Hematopoietic multipotent progenitor cell treated with erythropoietin and hydrocortisone succinate and interleukin-3 and kit ligand, for 17 days (in vitro differentiated cells): ENCODE measurements at places on chromosomes 16 and 17.
A peak's percentile ranks its signal among the peaks of the same experiment; 100 is the strongest.

- no peak for DNase-seq
These were observed 3.6 kb downstream of the CBX8 start for GRCh38 chr17:79792984-79793923.

- no peak for DNase-seq
These were observed 18.9 kb downstream of the UTP6 start for GRCh38 chr17:31882571-31882970.

DNA sequence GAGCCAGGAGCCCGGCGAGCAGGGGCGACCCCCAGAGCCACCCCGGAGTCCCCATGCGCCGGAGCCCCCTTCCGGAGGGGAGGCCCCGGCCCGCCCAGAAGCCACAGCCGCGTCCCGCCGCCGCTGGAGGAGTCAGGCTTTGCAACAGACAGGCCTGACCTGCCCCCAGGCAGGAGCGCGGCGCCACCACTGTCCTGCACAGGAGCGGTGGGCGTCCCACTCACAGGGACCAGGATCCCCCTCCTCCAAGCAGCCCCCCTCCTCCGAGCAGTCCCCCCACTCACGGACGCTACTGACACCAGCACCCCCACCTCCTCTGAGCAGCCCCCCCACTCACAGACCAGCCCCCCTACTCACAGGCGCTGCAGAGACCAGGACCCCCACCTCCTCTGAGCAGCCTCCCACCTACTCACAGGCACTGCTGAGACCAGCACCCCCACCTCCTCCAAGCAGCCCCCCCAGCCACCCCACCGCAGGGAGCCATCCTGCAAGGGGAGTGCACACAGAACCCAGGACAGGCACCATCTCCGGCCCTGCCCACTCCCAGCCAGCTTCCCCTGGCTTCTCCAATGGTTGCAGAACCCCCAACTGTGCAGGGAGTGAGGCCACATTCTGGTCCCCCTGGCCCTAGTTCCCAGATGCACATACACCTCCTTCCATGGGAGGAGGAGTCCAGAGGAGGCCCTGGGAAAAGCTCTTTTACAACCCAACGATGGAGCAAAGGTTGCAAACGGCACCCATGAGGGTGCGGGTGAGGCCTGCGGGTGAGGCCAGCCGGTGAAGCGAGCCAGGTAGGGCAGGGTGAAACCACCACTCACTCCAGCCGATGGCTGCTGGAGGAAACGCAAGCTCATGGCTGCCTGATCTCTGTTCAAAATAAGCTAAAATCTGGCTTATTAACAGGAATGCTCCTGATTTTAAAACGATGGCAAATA is 69.9 kb downstream of the ABR start:
- DNase-seq, result no peak

DNA sequence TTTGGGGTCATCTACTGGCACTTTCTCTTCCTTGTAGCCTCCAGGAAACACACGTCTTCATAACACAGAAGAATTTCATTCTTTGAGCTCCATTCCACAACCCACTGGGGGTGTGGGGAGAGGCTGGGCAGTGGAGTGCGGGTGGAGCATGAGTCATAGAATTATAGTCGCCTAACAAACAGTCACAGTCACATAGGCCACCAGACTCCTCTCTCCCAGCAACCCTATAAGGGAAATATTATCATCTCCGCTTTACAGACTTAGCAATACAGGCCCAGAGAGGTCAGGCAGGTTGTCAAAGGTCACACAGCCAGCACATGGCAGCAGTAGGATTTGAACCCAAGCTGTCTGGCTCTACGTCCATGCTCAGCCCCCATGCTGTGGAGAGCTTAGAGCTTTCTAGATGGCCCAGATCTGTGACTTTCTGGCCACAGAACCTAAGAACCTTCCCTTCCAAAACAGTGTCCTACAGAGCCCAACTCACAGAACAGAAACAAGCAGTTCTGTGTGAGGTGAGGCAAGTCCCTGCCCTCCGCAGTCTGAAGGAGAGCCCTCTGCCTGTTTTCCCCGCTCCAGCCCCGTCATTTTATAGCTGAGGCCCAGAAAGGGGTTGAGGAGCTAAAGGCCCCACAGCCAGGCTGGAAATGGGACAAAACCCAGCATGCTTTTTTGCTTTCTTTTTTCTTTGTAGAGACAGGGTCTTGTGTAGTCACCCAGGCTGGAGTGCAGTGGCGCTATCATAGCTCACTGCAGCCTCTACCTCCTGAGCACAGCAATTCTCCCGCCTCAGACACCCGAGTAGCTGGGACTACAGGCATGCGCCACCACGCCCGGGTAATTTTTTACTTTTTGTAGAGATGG is 10.7 kb upstream of the LITAF start:
- no peak for DNase-seq

DNA sequence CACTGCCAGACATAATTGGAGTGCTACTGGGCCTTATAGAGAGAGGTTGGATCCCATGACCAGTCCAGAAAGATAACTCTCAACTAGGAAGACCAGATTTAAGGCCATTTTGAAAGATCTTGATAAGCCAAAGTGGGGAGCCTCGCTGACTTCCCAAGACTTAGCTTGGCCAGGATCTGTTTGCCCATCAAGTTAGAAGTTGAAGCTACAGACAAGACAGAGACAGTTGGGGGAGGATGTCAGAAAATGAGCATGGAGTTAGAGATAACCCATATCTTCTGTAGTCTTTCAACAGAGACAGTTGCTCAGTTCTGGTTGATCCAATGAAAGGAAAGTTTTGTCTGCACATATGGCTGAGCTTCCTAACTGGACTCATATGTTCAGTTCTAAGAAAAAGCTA is 267.4 kb downstream of the HS3ST3A1 start:
- no peak for DNase-seq

DNA sequence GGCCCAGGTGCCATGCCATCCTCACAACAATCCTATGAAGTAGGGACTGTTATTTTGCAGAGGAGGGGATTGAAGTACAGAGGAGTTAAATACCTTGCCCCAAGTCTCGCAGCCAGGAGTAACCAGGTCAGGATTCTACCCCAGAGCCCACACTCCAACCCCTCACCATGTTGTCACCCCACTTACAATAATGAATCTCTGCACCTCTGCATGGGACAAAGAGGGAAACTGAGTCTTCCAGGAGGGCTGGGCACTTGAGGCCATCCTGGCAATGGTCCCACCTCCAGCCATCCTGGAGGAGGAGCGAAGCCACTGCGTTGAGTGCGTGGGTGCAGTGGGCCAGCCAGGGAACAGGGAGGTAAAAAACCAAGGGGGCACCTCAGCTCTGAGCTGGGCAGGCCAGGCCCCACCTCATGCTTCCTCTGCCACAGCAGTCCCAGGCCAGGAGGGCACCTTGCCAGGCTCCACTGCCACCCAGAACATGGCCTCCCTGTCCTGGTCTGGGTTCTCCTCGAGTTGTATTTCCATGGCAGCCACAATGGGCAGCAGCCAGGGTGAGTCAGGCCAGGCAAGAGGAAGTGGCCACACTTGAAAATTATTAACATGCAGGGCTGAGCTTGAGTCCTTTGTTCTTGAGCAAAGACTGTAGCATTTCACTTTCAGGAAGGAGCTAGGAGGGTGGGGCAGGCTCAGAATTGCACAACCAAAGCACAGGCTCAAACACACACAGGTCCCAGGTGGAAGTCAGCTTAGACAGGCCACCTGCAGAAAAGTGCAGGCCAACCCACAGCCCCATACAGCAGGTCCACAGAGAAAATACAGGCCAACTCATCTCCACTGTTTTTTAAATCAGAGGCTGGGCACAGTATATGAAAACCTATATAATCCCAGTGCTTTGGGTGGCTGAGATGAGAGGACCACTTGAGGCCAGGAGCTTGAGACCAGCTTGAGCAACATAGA is 52.1 kb downstream of the CUEDC1 start:
- no peak for DNase-seq

DNA sequence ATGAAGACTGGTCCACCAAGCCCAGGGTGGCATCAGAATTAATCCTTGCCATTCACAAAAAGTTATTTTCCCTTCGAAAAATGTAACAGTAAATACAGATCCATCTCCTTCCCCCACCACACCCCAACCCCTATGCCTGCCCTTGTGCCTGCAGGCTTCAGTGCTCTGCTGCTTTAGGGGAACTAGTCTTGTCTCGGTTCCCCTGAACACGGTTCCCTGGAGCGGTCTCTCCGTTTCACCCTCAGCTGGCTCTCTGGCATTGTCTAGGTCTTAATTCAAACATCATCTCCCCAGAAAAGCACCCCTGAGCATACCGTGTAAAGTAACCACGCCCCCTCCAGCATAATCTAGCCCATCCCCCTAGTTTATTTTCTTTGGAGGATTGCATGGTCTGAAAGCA is 25.8 kb downstream of the EMP2 start:
- no peak for DNase-seq

DNA sequence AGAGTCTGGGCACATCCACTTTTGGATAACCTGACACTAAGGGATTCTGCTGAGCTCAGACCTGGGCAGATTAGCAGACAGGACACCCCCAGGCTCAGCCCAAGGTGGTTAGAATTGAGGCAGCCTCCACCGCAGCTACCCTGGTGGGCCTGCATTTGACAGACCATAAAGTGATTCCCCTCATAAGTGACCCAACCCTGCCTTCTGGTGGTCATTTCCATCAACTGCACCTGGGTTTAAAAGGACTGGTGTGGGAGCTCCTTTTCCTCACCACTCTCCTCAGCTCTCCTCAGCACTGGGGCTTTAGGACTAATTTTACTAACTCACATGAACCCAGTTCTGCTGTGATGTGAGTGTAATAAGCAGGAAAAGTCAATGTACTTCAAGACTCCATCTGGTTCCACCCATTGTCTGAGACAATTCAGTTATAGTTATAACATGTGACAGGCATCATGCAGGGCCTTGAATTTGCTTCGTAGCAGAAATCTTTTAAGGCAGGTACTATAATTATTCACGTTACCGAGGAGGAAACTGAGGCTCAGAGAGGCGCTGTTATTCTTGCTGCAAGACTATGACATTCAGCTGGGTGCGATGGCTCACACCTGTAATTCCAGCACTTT is 42.5 kb downstream of the MYH3 start:
- no peak for DNase-seq

DNA sequence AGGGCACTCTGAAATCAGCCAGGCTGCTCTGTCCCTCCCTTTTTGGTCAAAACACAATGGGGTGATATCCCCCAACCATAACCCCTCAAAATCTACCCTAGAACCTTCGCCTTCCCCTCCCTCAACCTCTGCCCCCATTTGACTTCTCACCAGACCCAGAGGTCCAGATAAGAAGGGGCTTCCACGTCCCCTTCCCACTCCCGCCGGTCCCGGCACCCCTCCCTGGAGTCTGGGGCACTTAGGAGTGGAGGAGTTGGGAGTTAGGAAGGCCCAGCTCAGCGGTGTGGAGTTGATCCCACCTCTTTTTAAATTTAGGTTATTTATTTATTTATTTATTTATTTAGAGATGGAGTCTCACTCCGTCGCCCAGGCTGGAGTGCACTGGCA is 619 bp upstream of the TMEM92 start:
- no peak for DNase-seq

GRCh38 chr17:32458371-32458770 is 14.1 kb downstream of the PSMD11 start:
- no peak for DNase-seq

- DNase-seq, result no peak
These were observed 31.6 kb downstream of the ARHGAP17 start for GRCh38 chr16:24983561-24983960.

GRCh38 chr16:70508752-70509151 is 14.6 kb downstream of the COG4 start:
- DNase-seq, result peak; percentile 21

DNA sequence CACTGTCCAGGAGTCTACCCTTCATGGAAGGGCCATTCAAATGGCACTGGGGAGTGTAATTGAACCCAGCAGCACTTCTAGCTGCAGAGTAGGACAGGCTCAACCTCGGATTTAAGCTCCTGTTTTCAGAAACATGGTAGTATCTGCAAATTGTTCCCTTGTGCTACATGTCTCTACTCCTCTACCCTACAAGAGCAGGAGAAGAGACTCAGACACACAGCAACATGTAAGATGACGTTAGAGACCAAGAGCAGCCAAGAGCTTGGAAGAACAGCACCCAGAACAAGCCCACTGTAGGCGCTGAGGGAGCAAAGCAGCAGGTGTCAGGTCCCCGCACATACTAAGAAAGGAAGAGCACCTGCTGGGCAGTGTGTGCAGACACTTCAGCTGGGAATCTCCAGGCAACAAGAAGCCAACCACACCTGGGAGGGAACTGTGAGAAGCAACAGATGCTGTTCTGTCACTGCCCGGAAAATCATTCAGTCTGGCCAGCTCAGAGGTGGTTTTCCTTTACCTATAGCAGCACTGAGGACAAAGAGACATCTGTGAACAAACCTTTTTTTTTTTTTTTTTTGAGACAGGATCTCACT is 35.6 kb upstream of the MNT start:
- DNase-seq, result no peak

- no peak for DNase-seq
These were observed 13.7 kb downstream of the BRIP1 start for GRCh38 chr17:61849674-61850073.

- no peak for DNase-seq
These were observed 35.4 kb upstream of the CNTNAP4 start for GRCh38 chr16:76241755-76242154.

GRCh38 chr16:1550069-1550468 is 16.6 kb downstream of the TMEM204 start:
- DNase-seq, result no peak

DNA sequence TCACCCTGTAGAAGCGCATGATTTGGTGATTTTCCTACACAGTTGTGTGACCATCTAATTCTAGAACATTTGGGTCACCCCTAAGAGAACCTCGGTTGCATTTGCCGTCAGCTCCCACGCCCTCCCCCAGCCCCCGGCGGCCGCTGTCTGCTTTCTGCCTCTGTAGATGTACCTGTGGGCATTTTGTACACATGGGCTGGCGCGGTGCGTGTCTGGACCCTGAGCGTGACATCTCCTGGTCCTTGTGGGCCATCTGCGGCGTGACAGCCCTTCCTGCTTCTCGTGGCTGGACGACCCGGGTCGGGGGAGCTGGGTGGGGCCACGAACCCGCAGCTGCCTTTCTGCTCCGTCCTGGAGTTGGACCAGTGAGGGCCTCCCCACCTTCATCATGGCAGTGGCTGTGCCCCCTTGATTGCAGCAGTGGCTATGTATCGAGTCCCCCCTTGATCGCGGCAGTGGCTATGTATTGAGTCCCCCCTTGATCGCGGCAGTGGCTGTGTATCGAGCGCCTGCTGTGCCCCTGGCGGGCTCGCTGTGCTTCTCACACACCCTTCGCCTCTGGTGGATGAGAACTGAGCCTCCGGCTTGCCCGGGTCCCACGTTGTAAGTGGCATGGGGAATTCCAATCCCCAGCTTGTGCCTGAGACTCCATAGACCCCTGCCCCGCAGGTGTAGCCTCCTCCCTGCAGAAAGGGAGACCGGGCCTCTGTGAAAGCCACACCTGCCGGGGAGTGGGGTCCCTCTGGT is 24.1 kb downstream of the GSE1 start:
- no peak for DNase-seq

DNA sequence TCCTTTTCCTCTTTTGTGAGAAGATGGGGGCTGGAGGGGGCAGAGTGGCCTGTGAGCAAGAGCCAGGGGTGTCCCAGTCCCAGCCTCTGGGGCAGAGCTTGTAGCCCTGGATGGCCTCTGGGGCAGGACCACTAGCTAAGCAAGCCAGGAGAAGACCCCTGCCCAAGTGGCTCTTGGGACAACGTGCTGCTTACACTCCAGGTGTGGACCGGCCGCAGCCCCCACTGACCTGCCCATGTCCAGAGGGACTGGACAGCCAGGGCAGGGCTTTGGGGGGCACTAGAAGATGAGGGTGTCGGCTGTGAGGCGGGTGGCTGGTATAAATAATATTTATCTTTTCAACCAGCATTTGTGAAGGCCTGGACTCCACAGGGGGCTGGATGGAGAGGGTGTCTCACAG is 9.2 kb upstream of the SPPL2C start:
- no peak for DNase-seq
